RWPE2 (cell line): ENCODE measurements at places on chromosomes 7 and 10.

- no peak for DNase-seq
Measured at GRCh38 chr7:12269100-12269895, 58.2 kb downstream of the TMEM106B start.

- no peak for DNase-seq
Measured at GRCh38 chr10:97124211-97124610, 61.5 kb downstream of the SLIT1 start.

DNA sequence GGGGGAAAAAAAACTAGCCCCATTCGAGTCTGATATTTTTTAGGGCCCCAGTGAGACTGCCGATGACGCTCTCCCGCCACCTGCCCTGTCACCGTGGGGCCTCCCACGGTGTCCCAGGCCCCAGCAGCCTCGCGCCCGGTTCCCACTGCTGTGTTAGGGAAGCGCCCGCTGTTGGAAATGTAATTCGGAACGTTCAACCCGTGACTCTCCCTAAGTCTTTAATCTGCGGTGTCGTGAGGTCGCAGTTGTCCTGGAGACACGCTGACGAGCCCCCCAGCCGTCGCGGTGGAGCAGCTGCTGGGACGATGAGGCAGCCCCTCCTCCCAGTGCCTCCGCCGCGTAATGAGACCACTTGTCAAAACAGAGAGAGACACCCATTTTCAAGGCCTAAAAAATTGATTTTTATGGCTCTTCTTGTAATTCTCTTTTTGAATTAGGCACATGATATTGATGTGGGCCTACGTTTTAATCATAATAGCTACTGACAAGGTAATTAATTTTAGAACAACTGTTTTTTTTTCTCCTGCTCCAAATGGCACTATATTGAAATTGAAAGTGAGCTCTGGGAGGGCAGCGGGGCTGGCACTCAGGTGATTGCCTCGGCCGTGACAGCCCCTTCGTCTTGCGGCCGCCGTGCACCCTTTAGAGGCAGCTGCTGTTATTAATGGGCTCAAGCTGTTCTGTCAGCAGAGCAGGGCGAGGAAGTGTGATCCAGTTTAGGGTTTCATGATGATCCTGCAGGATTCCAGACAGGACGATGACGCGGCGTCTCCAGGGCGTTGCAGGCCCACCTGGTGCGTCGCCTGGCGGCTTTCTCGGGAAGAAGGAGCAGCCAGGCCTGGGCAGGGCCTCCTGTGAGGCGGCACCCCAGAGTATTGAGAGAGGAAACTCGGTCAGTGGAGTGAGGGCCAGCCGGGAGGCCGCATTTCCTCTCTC is 63.3 kb downstream of the NKX6-2 start:
- DNase-seq = no peak

- DNase-seq = no peak
Measured at GRCh38 chr10:129057856-129058663, 409.0 kb upstream of the MGMT start.

GRCh38 chr7:13604178-13604577 is 385.3 kb downstream of the ETV1 start:
- no peak for DNase-seq

- no peak for DNase-seq
Measured at GRCh38 chr10:71442859-71443570, 46.3 kb downstream of the CDH23 start.

- no peak for DNase-seq
Measured at GRCh38 chr7:85736085-85736484, 549.2 kb upstream of the SEMA3D start.

GRCh38 chr7:99409192-99409572 is 413 bp downstream of the BUD31 start:
- DNase-seq = no peak

DNA sequence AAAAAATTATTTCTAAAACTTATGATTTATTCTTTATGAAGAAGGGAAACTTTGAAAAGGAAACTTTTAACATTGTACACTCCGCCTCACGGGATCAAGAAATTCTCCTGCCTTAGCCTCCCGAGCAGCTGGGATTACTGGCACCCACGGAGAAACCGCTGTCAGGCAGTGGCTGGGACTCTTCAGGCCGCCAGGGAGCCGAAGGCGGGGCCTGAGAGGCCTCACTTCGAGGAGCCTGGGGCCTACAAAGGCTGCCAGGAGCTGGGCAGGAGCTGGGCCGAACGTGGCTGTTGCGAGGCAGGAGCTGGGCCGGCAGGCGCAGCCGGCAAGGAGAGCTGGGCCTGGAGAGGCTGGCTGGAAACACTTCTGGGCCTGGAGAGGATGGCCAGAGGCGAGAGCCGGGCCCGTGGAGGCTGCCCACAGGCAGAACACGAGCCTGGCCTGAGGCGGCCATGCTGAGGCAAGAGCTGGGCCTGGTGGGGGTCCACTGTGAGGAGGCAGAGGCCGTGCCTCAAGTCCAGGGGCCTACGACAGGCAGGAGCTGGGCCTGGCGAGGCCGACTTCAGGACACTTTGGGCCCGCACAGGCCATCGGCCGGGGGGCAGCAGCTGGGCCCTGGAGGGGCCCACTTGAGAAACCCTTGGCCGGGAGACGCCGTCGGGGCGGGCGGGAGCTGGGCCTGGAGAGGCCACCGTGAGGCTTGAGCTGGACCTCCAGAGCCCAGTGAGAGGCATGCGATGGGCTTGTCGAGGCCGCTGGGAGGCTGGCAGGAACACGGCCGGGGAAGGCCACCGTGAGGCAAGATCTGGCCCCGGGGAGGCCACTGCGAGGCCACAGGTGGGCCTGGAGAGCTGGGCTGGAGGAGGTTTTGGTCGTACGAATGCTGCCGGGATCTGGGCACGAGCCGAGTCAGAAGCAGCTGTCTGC is 23.7 kb downstream of the MDH2 start:
- no peak for DNase-seq

DNA sequence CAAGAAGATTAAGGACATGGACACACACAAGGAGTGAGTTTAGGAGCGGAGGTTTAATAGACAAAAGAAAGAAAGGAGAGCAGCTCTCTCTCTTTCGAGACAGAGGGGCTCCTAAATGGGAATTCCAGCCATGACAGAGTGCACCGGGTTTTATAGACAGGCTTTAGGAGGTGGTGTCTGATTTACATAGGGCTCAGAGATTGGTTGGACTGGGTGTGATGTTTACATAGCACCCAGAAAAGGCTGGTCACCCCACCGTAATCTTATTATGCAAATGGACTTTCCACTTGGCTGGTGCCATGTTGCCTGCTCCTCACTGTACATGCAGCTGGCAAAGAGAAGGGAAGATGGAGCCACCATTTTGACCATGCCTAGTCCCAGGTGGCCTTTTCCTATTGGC is 28.4 kb upstream of the MRC1 start:
- DNase-seq = no peak
